HT1080 (cell line): ENCODE measurements at places on chromosomes 7 and 10.

- DNase-seq: peak; percentile 19
Measured at GRCh38 chr7:26567266-26567665, 275.6 kb downstream of the SNX10 start.

DNA sequence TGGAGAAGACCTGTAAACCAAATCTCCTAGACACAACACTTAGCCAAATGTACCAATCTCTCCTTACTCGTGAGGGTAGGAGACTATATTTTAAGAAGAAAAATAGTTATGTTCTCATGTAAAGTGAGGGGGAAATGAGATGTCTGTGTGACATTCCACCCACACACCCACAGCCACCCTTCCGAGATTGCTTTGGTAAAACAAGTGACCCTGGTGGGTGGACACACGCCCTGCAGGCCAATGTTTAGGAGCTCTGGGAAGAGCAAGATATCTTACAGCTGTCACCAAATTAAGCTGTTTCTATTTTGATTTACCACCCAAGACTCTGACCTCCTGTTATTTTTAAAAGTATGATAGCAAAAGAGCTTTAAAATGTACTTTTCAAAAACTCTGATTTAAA, 147.2 kb upstream of the PFKP start:
- DNase-seq: no peak

DNA sequence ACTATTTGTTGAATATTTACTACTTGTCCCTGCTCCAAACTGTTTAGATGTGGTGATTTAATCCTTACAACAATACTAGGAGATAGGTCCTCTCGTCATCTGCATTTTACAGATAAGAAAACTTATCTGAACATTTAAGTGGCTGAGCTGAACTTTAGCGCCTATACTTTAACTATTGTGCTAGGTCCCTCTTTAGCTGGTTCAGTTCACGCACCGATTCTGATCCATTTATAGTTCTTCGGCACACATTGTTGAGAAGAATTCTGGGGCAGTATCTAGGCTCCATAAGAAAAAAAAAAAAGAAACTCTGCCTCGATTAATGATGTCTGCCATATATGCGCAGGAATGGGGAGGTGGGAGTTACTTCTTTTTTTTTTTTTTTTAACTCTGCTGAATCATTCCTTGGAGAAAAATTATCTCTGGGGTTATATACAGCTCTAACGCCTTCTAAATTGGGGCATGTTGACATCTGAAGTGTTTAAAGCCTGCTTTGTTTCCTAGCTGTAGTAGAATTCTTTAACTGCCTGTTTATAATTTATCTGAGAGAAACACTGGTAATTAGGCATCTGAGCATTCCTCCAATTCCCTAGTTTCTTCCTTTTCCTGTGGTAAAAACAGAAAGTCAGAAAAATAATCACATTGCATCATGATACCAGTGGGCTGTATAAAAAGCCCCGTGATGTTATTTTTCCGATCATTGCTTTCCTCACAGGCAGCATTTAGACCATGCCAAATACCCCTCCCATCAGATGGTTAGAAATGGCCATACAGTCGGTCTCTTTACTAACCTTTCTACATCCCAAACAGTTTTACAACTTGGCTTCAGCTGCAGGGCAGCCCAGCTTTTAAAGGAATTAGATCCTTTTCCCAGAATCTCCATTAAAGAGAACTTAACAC, 98.5 kb upstream of the KDM7A start:
- no peak for DNase-seq

DNA sequence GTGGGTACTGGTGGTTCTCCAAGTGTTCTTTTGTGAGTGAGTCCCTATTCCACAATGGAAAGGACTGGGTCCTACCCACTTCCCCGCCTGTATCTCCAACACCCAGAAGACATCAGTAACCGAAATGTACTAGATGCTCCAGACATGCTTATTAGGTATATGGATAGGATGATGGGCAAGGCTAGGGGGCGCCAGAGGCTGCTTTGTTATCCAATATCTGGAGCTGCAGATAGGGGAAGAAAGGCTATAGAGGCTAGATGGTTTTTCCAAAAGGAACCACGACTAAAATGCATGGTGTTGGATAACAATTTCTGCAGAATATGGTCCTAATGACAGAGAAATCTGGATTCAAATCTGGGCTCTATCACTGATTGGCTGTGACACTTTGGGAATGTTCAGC, 56.2 kb upstream of the TM9SF3 start:
- peak; percentile 23 for DNase-seq

DNA sequence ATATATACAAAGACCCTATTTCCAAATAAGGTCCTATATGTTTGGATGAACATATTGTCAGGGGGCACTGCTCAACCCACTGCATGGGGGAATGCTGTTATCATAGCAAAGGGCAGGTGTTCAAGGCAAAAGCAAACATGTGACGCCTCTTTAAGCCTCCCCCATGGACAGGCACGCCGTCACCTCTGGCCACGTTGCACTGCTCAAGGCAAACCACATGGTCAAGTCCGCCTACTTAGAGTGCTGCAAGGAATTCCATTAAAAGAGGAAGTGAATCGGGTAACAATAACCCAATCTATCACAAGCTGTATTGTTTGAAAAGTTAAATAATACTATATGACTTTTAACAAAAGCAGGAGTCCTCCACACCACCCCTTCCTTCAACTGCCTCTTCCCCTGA, 8.8 kb upstream of the CALD1 start:
- DNase-seq: no peak

DNA sequence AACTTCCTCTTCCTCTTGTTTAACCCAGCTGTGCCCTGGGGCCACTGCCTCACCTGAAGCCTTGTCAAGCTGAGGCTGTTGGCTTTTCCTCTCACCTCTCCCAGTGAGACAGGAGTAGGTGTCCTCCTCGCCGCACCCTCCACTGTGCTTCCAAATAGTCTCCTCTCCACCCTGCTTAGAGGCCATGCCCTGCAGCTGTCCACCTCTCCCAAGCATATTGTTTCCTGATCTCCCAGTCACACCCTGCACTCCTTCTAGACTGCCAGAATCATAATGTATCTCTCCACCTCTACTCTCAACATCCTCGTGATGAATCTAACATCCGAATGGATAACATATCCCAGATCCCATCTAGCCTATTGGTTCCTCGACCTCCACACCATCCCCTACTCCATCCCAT, 196.3 kb upstream of the GHITM start:
- DNase-seq: no peak

DNA sequence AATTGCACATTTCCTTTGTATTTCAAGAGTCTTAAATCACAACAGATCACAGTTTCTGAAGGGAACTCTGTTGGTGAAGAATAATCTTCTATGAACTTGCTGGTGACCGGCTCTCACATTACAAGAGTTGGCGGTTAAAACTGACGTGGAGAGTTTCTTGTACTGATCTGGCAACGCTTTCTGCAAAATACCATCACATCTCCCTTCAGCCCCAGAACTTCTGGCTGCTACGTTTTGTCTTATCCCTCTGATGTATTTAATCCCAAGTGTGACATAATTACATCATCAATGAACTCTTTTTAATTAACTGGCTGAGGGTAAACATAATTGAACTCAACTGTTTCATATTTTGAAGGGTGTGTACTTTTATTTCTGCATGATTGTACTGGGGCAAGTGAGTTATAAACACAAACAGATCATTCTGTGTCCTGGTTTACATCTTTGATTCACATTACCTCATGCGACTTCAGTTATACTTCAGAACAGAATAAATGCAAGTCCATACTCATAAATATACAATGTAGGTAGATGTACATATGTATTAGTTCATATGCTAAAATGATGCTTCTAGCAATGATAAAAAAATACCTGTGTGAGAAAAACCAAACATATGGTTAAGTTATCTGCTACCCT, 105.1 kb upstream of the NPVF start:
- DNase-seq: no peak

DNA sequence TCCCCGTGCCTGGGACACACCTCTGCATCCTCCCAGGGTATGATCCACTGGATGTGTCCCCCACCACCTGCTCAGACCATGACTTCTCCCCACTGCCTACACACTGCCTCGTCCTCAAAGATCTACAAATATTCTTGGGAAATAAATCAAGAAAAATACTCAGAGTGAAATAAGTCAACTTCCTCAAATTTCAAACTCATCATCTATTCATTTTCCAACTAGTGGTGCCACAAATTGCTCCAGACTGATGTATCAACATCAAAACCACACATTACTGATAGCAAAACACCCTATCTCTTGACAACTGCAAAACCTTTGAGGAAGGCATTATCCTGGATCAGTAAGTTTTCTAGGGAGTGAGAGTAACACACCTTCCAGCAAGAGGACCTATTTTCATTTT, 87.7 kb downstream of the GRB10 start:
- DNase-seq: no peak
